Femur (tissue), 1 donor: ENCODE measurements at places on chromosomes 7 and 10.

DNA sequence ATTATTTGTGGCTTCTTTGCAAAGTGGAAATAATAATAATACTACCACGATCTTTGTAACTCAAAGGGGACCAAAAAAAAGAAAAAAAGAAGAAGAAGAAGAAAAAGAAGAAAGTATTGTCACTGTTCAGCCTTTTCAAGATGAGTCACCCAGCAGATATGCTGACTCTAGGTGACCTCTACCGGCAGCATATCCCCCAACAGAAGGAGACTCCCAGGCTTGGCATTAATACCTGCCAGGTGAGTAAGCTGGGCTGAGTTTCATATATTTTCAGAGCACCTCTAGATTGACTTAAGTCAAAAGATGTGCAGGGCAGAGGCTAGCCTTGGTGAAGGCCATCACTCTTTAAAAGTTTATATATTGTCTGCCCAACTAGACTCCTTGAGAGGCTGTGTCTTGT, 30.4 kb upstream of the GPR26 start:
- DNase-seq, result no peak

GRCh38 chr7:40542982-40543741, 408.4 kb downstream of the SUGCT start:
- no peak for DNase-seq

DNA sequence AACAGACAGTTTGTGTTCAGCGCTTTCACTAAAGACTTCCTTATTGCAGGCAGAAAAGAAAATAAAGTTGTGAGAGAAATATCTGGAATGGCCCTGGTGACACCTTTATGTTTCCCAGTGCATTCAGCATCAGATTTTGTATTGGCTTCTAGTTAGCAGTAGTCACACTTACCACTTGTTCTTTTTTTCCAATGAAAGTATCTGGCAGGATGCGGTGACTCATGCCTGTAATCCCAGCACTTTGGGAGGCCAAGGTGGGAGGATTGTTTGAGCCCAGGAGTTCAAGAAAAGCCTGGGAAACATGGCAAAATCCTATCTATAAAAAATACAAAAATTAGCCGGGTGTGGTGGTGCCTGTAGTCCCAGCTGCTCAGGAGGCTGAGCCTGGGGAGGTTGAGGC, 649.6 kb downstream of the LRMDA start:
- no peak for DNase-seq

DNA sequence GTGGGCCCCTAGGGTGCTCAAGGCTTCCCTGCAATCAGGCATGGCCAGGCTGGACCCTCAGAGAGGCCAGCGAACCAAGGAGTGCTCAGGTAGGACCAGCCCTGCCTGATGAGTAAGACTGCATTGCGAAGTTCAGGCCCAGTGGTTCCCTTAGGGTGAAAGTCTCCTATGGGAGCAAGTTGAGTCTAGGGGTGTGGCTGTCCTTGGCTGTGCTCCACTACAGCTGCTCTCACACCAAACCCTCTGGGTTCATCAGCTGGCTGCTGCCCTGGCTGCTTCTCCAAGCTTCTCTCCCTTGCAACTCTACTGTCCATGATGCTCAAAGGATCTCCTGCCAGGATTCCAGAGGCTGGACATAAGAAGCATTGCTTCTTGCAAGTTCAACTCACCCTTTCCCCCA, 18.7 kb downstream of the FAM25A start:
- DNase-seq, result no peak

GRCh38 chr10:98456686-98457482, 10.1 kb upstream of the HPS1 start:
- no peak for DNase-seq

GRCh38 chr7:40263752-40264390, 129.1 kb downstream of the SUGCT start:
- no peak for DNase-seq

- DNase-seq, result peak; percentile 51
These were observed 85.8 kb downstream of the MKX start for GRCh38 chr10:27659786-27660185.

DNA sequence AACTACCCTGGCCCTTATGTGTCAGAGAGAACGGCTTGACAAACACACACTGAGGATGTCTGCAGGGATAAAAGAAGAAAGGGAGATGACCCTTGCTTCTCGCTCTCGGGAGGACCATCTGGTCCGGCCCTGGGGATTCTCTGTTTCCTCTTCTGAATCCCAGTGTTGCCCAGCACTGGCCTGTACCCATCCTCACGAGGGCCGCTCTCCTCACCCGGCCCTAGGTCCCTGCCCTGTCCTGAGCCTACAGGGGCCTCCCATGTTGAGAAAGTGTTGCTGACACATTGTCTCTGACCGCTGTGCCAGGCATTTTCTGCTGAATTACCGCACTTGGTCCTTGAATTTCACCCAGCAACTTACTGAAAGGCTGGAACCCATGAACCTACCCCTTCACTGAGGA, 171.9 kb upstream of the LANCL2 start:
- DNase-seq, result no peak

DNA sequence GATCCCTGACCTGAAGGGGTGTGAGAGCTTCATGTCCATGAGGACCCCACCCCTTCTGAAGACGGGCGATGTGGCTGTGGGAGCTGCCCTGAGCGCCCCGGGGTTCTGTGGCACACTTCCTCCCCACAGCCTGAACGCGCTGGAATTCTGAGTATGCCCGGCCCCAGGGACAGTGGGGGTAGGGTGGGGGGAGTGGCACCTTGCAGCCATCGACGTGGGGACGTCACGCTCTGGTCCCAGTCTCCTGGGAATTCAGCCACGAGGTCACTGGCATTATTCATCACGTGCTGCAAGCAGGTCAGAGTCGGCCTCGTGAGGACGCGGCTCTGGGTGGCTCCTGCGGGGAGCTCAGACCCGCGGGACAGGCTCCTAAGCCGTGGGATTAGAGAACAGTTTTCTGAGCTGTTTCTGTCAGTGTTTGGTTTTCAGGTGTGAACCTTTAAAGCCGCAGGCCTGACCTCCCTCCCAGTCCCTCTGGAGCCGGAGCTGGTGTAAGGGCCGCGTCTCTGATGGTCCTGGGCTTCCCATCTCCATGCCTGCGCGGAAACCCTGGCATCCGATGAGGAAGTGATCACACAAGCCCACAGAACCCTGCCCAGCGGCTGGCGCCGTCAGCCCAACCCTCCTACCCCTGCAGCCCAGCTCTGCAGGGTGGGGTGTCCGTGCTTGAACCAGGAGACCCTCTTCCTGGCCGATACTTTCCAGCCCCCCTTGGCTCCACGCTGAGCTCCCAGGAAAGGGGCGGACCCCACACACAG, 16.1 kb downstream of the GPR146 start:
- DNase-seq, result no peak

DNA sequence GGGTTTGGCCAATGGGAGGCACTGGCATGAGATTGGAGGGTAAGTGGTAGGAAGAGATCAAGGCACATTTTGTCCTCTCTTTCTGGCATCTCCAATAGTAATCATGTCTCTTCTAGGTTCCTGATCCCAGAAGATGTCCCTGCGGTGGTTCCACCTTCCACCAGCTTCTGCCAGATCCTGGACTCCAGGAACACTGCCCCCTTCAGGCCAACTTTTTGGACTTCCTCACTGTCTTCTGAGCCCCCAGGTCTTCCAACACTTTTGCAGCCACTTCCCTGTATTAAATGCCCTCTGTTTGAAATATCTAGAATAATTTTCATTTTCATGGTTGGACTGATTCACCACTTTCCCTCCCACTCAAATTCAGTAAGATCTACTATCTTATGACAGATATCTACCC, 60.9 kb downstream of the BAMBI start:
- DNase-seq, result no peak

GRCh38 chr7:149850716-149851115, 12.5 kb downstream of the ZNF862 start:
- DNase-seq, result no peak

GRCh38 chr7:68535266-68535665, 1063.0 kb upstream of the AUTS2 start:
- no peak for DNase-seq

DNA sequence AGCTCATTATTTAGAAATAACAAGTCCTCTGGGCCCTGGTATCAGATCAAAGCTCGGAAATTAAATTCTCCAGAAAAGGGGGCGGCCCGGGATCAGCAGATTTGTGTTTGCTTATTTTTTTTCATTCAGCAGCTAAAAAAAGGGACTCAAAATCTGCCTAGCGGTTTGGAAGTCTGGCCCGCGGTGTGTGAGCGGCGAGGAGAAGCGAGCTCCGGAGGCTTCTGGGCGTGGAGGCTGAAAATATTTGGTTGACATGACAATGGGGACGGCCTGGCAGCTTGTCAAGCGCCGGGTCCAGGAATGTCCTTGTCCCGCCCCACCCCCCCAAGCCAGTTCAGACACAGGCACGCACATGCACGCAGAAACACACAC, 43.4 kb downstream of the FOXL3 start:
- DNase-seq, result peak; percentile 90

DNA sequence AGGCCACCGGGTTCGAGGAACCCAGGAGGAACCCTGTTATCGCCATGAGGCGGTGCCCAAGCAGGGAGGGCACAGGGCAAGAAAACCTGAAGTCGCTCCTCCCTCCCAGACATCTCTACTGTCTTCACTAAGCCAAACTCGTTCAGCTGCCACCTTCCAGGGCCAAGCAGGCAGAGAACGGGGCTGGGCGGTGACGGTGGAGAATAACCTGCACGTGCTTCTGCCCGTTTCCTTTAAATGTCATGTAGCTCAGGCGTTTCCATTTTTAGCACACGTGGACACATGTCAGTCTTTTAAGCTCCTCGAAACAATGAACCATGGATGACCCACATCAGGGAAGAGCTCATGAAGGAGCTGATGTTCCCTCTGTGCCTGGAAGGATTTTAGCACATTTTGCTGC, 124.3 kb upstream of the KLF6 start:
- DNase-seq, result no peak

DNA sequence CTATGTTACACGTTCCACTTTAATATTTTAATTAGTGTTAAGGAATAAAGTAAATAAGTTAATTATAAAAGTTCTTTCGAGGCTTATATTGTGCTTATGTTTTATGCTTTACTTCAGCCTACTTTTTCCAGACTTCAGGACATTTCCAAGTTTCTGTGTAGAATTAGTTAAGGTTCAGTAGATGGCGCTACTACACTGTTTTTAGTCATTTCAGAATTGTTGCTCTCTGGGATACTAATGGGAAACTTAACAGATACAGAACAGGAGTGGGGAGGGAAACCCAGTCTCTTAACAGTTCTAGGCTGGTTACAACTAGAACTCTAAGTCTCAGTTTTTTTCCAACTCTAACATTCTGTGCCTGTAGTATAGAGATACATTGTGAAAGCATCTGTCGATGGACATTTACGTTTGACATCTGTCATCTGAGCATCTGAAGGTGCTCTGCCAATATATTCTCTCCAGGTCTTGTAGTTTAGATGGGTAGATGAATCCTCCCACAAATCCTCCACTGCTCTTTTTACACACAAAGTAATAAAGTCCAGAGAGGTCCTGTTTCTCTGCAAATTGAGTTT, 56.8 kb upstream of the FAM171A1 start:
- DNase-seq, result no peak

GRCh38 chr10:96448021-96448457, 65.7 kb downstream of the TLL2 start:
- peak; percentile 84 for DNase-seq

GRCh38 chr10:58593008-58593407, 80.3 kb downstream of the BICC1 start:
- no peak for DNase-seq

DNA sequence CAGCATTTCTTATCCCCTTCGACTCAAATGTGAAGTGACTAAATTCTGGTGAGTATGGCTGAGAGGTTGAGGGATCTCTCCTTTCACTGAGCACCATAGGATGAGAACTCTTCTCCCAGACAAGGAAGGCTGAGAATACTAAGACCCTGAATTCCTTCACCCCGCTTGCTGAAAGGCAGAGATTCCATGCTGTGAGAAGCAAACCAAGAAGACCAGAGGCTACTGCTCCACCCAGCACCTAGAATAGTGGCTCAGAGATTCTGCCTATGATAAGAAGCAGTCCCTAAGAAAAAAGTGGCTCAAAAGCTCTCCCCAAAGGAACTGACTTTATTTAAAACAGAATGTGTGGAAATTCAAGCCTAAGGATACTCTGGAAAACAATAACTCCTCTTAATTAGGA, 26.7 kb upstream of the WNT2 start:
- no peak for DNase-seq

- no peak for DNase-seq
These were observed 121.7 kb downstream of the PRPF18 start for GRCh38 chr10:13708256-13708990.

DNA sequence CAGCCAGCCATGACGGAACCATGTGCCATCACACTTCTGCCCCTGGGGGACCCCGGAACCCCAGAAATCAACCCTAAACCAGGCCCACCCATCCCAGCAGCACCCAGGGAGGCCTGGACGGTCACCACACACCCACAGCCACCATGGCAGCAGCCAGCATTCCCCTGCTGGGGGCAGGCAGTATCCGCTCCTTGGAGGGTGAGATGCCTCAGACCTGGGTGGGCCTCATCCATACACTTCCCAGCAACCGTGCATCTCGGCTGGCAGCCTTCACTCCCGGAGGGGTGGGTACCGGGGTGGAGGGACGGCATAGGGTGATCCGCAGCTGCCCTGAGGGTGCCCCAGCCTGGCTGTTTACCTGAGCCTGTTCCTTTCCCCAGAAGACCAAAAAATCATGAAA, 69.1 kb upstream of the FAM20C start:
- no peak for DNase-seq

DNA sequence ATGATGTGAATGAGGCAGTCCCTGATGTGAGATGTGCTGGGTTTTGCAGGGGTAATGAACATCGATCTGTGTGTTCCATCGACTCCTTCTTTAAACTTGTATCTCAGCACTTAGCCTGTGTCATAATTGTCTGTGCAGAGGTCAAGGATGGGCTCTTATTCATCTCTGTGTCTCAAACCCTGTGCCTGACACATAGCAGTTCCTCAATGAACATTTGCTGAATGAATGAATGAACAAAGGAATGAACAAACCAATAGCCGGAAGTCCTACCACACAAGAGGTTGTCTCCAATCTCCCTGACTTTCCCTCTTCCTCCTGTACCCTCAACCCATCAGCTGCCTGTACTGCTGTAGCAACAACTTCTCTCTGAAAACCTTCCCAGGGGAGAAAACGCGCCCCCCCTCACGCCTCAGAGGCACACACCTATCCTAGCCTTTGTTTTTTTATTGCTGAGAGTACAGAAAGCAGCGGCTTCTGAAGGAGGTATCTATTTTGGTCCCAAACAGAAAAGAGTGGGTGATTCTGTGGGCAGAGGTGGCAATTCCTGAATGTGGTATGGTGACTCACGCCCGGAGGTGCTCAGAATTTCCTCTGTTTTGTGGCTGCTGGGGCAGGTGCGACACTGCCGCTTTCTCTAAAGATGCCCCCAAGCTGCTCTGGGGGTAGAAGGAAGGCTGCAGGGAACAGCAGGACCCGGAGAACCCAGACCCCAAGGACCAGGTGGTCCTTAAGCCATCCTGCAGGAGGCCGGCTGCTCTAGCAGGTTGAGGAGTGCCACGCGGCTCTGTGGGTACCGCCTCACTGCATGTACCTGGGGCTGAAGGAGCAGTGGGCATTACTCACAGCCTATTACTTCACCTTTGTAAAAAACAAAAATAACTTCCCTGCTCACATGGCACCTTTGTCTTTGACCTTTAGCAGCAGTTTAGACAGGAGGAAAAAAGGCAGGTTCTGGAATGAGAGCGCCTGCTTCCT, 9.6 kb downstream of the IL2RA start:
- no peak for DNase-seq

GRCh38 chr7:48528646-48529045, 357.4 kb downstream of the ABCA13 start:
- DNase-seq, result no peak

GRCh38 chr10:63713191-63714144, 192.3 kb downstream of the REEP3 start:
- peak; percentile 91 for DNase-seq

GRCh38 chr7:152076940-152077933, 51.8 kb downstream of the GALNT11 start:
- no peak for DNase-seq
